ENCODE measurements at places on chromosomes 6 and 20.
A peak's percentile ranks its signal among the peaks of the same experiment; 100 is the strongest.

- DNase-seq, result no peak
These were observed 194.5 kb upstream of the THEMIS start for GRCh38 chr6:128095362-128095761.

DNA sequence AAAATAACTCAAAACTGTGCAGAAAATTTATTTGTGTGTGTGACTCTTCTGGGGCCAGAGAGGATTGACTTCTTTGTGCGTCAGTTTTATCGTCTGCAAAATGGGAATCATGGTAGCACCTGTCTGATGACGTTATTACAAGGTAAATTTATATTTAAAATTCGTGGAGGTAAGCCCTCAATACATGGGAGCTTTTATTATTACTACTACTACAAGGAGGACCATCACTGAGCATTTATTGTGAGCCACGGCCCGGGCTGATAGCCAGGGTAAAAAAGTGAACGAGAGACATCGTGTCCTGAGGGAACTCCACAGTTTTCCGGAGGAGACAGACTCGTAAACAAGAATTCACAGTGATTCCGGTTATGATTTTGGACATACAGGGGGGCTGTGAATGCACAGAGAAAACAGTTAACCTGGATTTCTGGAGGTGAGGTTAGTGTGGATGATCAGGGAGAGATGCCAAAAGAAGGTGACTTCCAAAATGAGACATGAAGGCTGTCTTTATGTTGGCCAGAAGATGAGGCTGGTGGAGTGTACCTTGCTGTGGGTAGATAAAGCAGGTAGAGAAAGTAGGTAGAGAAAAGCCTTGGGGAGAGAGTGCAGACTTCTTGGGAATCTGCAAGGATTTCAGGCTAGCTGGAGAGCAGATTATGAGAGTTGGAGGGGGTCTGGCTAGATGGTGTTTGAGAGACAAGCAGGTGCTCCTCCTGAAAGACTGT is 10.6 kb upstream of the SERINC3 start:
- no peak for DNase-seq

DNA sequence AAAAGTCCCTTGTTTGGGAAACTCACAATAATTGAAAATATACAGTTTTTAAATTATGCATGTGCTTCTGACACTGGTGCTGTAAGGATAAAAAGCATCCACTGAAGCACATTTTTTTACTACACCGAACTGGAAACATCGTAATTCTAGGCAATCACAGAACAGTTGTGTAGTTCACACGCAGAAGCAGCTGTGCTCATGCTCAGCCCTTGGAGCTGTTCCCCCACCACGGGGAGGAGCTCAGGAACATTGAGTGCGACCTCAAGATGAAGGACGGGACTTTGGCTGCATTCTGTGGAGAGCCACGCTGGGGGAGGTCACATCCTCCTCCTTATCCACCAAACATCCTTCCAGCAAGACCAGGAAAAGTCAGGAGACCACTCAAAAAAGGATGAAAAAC is 466.3 kb upstream of the CDH4 start:
- no peak for DNase-seq

DNA sequence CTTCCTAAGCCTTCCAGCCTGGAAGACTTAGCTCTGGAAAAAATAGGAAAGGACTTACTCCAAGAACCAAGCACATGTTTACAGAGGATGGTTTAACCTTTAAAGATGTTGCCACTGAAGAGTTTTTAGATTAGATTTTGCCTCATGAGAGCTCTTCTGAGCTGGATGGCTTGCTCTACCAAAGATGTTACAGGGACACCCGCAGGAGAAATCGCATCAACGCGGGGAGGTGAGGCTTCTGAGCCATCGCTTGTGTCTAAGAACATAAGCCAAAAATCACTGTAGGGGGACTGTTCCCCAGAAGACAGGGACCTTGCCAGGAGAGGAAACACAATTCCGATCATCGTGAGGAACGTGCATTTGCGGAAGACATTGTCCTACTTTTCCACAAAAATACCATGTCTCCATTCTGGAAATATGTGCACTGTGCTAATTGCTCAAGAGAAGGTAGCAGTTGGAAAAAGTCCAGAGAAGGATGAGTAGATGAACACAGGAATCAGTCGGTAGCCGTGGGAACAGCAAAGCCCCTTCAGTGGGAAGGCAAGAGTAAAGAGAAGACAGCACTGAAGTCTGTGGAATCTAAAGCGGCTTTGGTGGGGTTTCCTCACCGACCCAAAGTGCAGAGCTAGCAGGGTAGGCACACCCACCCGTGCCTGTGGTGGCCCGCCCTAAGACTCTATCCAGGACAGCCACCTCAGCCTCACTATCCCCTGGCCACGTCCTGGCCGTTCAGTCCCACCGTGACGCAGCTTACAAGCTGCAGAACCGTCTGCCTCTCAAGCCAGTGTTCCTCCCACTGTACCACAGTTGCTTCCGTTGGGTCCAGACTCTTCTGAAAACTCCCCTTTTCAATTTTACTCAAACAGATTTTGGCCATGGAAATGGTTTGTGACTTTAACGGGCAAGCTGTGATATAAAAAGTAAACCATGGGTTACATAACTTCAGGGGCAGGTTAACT is 334.8 kb downstream of the NRN1 start:
- DNase-seq, result no peak

- peak; percentile 63 for DNase-seq
These were observed 71.0 kb downstream of the SOX4 start for GRCh38 chr6:21664314-21665109.

DNA sequence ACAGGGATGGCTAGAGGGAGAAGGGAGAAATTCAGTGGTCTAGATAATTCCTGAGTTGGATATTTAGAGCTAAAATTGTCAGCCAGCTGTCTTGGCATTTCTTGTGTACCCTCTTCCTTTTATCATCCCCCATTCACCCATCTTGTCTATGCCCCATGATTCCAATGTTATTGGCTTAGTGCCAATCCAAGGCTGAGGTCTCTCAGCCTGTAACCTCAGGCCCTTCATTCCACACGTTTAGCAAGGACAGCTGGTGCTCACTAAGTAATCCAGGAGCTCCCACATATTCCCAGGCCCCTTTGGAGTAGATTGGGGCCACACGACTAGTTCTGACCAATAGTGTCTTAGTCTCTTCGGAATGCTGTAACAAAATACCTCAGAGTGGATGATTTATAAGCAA is 112.4 kb upstream of the ATXN1 start:
- no peak for DNase-seq

DNA sequence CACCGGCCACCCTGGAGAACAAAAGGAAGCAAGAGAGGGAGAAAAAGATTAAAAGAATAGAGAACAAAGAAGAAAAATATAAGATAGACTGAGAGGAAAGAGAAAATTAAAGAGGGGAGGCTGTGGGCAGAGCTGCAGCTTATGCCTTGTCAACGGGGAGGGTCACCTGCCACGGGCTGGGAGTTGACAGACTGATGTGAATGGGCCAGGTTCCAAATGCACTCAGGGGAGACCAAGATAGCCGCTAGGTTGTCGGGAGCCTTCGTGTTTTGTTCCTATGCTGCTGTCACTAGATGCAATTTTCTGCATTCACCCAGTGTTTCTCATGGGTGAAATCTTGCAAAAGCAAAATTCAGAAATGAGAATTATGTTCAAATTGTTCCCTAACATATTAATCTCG is 119.6 kb upstream of the MTHFD1L start:
- peak; percentile 32 for DNase-seq

- DNase-seq, result no peak
These were observed 14.9 kb downstream of the NEDD9 start for GRCh38 chr6:11217360-11218101.

GRCh38 chr20:39985271-39985827 is 703.7 kb downstream of the MAFB start:
- DNase-seq, result no peak

DNA sequence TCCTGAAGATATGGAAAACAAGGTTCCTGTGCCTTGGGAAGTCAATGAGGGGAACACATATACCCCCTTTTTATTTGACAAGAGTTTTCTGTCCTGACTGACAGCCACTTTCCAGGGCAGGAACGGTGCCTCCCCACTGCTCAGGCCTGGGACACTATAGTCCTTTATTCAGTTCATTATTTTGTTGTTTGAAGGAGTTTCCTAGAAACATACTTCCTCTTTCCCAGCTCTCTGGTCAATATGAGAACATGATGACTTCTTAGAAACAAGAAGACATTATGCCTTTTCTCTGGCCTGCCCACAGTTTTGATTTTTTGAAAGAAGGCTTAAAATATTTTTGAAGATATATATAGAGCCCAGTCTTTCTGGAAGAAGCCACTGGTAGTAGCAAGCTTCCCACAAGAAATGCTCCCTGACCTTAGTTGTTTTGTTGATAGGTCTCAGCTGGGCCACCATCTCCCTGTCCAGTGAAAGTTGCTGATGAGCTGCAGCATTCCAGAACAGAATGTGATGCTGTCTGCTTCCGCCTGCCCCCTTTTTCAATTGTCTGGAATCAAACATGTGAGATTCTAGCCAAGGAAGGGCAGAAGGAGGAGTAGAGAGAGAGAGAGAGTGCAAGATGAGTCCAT is 350.0 kb upstream of the PRND start:
- no peak for DNase-seq

DNA sequence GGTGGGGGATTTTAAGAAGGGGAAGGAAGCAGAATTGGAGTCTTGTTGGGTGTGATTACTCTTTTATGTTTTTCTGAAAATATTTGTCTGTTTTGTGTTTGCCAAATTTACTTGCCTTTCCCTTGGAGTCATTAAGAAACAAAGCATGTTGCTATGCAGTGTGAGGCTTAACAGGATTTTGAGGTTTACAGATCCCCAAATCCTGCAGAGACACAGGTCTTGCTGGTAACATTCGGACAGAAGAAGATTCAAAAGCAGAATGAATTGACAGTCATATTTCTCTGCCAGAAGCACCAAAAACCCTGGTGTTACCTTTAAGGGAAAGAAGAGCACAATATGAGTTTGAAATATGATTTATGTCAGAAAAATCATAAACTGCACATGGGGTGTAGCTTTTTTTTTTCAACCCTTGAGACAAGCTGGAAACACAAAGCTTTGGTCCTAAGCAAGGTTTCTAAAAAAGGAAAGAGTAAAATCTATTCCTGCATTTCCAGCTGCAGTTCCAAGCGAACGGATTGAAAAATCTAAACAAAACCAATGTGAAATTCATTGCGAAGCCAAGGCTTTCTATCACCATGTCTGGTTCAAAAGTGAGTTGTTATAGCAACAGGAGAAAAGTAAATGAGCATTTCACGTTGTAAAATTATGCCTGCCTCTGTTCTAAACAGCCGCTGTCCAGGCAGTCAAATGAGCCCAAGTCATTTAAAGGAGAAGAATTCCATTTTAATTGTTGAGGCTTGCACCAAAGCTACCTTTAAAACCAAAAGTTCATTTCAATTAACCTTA is 358.9 kb upstream of the SASH1 start:
- peak; percentile 28 for DNase-seq

GRCh38 chr20:49631061-49631716 is 63.3 kb upstream of the PTGIS start:
- no peak for DNase-seq

DNA sequence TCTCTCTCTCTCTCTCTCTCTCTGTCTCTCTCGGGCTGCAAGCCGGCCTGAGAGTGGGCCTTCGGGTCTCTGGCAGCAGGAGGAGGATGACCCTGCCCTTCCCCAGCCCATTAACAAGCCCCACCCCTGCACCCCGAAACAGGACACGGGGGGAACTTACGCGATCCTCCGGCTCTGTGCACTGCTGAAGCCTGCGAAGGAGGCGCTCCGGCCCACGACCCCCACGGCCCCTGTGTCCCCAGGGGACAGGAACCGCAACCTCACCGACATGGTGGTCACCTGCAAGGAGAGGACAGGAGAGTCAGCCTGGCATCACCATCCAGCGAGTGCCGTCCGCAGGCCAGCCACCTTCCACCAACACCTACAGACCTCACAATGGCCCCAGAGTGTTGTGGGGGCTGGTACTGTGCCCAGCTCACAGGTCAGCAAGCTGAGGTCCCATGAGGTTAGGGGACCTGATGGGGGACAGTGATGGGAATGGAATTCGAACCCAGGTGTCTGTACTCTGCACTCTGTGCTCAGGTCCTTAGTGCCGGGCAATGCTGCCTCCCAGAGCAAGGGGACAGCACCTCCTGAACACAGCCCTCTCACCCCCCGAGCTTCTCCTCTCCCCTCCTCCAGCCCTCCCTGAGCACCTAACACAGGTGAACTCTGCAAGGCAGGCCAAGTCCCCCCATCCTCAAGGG is 60.6 kb downstream of the RIPOR3 start:
- DNase-seq, result no peak

- no peak for DNase-seq
These were observed 58.2 kb upstream of the BCLAF1 start for GRCh38 chr6:136347847-136348246.

DNA sequence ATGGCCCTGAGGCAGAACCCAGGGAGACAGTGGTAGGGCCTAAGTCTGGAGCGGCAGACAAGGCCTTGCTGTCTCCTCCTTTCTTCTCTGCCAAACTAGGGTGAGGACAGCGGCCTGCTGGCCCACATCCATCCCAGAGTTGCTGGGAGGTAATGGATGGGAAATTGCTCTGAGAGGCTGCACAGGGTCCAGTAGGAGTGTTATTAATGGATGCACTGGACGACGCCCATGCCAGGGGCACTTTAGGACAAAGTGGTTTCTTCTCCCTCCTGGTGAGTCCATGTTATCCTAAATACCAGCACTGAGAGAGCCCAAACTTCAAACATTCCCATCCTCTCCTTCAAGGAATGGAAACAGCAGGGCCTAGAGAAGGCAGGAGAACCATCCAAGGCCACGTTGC is 28.3 kb upstream of the PREX1 start:
- no peak for DNase-seq

GRCh38 chr6:135851442-135852271 is at the start of gene PDE7B:
PDE7B (plus strand) TSS chr6:135851701.
- DNase-seq, result no peak

DNA sequence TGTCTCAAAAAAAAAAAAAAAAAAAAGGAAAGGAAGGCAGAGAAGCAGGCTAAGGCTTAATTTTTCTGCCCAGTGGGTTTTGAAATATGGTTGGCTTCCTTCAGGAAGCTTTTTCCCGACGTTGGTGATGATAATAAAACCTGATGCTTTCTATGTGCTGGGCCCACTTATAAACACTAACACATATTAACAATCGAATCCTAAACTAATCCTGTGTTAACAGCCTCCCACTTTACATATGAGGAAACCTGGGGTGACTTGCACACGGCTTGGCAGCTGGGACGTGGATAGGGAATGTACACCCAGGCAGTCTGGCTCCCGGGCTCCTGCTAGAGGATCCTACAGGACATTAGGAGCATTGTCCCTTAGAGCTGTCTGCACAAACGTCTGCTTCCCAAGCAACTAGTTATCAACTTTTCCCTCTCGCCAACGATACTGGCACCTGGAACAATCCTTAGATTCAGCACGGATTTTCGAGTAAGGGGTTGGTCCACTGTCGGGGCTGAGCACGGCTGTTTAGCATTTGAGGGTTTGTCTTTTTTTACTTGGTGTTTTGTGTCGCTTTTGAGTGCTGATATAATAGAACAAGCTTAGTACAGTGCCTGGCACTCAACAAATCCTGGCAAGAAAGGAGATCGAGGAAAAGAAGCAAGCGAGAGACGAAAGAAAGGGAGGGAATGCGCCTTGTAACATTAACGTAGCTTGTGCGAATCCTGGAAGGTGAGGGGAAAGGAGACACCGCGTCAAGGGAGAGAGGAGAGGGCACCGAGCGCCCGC is 622 bp upstream of the KIZ start:
- peak; percentile 80 for DNase-seq

All from NCI-H146 (cell line).